ENCODE measurements at places on chromosomes 5 and 9.

DNA sequence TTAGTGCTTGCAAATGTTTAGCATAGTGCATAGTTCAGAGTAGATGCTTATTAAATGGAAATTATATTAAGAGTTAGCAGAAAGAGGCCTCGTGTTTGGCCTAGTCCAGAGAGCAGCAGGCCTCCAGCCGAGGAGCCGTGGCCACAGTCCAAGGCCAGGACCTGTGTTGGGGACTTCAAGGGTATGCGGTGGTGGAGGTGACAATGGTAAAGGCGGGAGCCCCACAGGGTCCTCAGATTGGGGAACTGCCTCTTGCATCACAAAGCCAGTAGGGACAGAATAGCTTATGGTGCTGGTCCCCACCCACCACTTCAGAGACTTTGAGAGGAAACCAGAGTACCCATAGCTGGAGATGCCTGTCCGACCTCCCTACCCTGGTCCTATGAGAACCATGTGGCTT lies 554.6 kb upstream of the RIOK2 start:
- DNase-seq, result no peak

DNA sequence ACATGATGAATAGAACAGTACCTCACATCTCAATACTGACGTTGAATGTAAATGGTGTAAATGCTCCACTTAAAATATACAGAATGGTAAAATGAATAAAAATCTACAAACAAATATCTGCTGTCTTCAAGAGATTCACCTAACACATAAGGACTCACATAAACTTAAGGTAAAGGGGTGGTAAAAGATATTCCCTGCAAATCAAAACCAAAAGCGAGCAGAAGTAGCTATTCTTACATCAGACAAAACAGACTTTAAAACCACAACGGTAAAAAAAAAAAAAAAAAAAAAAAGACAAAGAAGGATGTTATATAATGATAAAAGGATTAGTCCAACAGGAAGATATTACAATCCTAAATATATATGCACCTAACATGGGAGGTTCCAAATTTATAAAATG lies 214.0 kb upstream of the MAST4 start:
- no peak for DNase-seq

DNA sequence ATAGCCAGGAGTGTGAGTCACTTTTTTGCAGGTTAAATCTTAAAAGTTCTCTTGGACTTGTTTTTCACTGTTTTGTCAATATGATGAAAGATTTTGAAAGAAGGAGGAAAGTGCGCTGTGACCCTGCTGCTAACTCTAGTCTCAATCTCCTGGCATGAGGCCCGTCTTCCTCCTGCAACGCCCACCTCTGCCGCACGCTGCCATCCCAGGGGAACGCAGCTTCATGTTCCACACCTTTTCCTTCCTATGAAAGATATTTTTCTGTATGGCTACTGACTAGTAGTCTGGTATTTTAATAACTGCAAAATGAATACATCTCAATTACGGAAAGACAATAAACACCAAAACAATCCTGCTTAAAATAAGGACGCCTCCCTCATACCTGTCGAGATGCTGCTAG lies 8.3 kb downstream of the PPIC start:
- no peak for DNase-seq

DNA sequence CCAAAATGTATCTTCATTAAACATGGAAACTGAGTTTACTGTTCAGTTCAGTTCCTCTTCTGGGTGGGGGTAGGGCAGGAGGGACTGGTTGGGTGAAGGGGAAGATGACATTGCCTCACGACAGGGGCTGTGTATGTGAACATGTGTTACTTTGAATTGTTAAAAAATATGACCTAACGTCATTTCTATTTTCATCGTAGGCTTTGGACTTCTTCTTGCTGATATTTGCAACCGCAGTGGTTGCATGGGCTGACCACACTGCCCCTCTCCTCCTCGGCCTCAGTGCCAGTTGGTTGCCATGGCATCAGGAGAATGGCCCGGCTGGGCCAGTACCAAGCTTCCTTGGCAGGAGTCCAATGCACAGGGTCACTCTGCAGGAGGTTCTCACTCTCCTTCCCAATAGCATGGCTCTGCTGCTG lies 41.5 kb downstream of the HACD4 start:
- no peak for DNase-seq

- DNase-seq, result no peak
These were observed 69.4 kb downstream of the PPIC start for GRCh38 chr5:122967085-122967484.

- no peak for DNase-seq
These were observed 145.0 kb downstream of the SLC12A2 start for GRCh38 chr5:128228521-128228920.

DNA sequence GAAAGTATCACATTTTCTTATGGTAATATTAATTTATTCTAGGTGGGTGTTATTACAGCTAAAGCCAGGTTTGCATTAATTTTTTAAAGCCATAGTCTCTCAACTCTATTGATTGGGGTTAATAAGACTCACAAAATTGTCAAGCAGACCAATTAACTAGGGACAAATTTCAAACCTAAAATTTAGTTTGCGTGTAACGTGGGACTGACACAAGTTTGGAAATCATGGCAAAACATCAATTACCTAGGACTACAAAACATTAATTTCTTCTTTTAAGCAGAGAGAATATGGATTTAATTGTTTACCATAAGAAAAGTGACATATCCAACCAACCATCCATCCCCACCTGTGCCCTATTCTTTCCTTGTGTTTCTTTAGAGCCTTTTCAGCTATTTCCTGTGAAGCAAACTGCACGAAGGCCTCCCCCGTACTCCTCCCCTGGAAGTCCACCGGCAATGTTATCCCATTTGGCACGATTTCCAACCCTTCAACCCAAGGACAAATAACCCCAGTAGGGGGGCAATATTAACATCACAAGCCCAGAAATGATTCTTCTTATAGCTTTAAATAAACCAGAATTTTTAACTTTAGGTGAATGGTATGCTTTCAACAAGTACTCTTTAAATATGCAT lies 4.4 kb downstream of the HNRNPH1 start:
- no peak for DNase-seq

DNA sequence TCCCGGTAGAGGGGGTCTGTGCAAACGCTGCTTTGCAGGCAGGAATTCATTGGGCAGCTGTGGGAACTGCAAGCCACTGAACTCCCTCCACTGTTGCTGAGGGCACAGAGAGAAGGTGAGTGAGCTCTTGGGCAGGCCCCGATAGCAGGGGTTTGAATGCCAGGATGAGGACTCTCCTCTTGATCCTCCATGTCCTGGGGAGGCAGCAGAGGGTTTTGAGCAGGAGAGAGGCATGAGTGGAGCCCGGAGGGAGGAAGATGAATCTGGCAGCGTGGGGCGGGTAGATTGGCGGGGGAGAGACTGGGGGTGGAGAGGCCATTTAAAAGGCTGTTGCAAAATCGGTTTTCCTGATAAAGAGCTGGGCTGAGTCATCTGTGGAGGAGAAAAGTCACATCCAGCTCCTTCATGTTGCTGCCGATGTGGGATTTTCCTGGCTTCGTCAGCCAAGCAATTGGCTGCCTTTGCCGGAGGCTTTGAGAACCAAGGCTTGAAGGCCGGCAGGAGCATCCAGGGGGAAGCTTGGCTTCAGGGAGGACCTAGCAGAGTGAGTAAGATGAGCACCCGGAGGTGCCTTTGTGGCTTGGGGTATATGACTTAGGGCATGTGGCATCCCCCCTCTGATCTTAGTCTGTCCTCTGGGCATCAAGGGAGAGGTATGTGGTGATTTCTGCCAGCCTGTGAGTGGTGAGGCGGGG lies at the start of gene SYNPO:
SYNPO (plus strand) TSS at position 350 of the 695 bp plus-strand sequence. CDS start 7,616 bp downstream, outside the sequence.
- DNase-seq, result no peak

DNA sequence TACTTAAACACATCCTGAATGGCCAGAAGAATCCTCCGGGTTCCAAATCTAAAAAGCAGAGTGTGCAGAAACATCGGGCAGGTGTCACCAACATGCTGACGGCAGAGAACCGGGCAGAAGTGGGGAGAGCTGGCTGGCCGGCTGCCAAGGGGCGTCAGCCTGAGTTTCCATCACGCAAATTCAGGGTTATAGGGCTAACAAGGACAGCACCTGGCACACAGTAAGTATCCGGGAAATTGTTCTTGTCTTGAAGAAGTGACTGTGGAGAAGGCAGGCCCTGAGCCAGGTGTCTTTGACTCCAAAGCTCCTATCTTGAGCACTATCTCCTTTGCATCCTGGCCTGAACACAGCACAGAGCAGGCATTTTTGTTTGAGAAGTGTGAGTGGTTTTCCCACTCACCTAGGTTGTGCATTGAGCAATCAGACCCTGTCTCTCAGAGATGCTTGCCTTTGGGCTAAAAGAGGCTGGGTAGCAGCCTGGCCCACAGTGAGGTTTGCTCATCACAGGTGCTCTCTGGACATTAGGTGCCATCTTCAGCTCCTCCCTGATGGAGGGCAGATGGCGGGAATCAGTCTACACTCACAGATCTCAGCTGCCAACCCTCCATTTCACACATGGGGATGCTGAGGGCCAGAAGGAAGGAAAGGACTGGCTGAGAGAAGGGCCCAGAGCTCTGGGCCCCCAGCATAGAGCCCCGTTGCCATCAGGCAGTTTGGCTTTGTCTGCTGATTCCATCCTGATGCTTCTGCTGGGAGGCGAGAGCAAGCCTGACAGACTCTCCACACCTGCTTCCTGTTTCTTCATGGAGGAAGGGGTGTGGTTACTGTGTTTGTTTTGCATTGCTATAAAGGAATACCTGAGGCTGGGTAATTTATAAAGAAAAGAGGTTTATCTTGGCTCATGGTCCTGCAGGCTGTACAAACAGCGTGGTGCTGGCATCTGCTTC lies 52.8 kb downstream of the WHRN start:
- DNase-seq, result peak; percentile 52

GRCh38 chr9:21615446-21615845 lies 133.3 kb upstream of the IFNE start:
- DNase-seq, result no peak

GRCh38 chr5:32539981-32540845 lies 45.1 kb upstream of the SUB1 start:
- DNase-seq, result no peak

DNA sequence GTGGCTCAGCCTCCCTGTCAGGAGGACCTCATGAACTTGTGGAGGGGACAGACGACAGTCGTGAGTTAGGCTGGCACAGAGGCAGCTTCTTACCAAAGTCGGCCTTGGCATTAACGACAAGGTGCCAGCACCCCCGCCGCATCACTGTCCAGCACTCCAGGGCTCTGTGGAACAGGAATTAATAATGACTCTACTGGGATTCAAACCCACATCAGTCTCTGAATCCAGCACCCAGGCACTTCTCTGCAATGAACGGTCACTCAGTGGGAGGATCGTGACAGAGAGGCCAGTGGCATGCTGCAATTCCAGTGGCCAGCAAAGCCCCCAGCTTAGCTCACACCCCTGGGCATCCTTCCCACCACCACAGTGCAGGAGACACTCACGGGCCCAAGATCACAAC lies 263.3 kb upstream of the ADAMTS16 start:
- no peak for DNase-seq

DNA sequence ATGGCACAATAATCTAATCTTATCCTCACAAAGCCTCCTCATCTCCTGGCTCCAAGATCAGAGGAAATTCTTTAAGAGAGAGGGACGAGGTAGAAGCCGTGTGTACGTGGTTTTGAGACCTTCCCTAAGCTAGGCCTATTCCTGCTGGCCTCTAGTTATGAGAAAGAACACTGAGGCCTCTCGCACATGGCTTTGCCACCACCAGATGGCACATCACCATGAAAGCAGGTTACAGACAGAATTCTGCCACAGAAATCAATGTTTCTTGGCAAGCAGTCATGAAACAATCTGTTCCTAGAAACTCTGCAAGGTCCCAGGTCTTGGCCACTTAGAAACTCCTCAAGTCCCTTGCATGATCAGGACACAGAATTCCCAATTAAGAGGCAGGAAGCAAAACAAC lies 268.2 kb upstream of the TAS2R1 start:
- no peak for DNase-seq

- no peak for DNase-seq
These were observed 22.3 kb downstream of the FAM78A start for GRCh38 chr9:131253891-131254491.

- DNase-seq, result no peak
These were observed 141.1 kb upstream of the RAD23B start for GRCh38 chr9:107141967-107142366.

DNA sequence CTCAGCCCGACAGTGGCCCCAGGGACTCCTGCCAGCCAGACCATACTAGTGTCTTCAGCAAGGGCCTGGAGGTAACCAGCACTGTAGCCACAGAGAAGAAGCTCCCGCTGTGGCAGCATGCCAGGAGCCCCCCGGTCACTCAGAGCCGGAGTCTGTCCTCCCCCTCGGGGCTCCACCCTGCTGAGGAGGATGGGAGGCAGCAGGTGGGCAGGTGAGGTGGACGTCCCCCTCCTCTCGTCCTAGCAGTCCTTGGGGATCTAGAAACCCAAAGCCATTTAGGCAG lies 28.0 kb upstream of the LRRC14B start:
- DNase-seq, result no peak

DNA sequence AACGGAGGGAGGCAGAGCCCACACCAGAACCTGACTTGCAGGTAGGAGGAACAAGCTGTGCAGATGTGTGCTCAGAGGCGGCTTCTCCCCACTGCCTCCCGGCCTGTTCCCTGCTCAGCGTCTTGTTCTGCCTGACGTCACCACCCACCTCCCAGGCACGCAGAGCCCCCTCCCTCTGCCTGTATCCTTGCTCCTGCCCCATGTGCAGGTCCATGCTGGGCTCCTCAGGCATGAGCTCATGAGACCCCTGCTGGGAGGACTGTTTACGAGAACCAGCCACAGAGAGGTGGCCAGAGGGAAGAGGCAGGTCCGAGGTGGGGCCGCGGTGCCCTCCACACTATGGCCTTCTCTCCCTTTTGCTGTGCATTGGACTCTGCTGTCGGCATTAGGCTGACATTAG lies 45.5 kb downstream of the SLC6A3 start:
- no peak for DNase-seq

DNA sequence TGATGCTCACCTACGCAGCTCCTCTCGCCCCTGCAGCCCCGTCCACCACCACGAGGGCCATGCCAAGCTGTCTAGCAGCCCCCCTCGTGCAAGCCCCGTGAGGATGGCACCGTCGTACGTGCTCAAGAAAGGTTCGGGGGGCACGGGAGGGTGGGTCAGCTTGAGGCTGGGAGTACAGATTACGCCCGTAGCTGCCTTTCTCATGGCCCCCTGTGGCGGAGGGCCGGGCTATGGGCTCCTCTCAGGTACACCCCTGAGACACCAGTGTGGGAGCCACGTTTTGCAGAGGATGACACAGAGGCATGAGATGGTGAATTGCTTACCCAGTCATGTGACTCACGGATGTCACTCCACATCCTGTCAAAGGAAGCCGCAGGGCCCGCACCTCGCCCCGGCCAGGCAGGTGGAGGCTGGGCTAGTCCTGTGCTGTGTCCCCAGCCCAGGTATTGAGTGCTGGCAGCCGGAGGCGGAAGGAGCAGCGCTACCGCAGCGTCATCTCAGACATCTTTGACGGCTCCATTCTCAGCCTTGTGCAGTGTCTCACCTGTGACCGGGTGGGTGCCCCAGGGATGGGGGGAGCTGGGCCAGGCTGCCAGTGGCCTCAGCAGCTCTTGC lies 33.7 kb downstream of the USP20 start:
- DNase-seq, result peak; percentile 90

GRCh38 chr5:9405196-9405754 lies 140.6 kb downstream of the SEMA5A start:
- DNase-seq, result no peak

- no peak for DNase-seq
These were observed 10.1 kb downstream of the LHFPL2 start for GRCh38 chr5:78638423-78638822.
